ENCODE measurements at places on chromosomes 7 and 10. TPM values are rescaled to one million over a fixed set of nuclear protein-coding genes. Genes with fewer than 3 reads are reported as not detected.
A peak's percentile ranks its signal among the peaks of the same experiment; 100 is the strongest.

DNA sequence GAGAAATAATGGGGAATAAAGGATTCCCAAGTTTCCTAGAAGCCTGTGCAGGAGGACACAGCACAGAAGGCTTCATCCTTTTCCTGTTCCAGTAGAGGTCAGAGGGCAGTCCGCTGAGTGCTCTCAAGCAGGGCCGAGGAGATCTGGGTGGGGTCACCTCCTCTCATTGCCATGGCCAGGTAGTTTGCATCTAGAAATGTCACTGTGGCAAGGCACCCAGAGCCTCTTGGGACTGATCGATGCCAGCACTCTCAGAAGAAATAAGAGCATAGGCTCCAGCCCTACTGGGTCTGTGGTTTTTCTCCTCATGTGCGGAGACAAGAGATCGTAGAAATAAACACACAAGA, 7.9 kb downstream of the NUB1 start:
- no peak overlapping the region for H3K27ac ChIP-seq
- H3K4me1 ChIP-seq = peaks cover 8% of the 10 kb centered on the region
- no peak overlapping the region for H3K4me3 ChIP-seq
- H3K27me3 ChIP-seq = no peaks in the 10 kb centered on the region
- peaks cover 20% of the 10 kb centered on the region for H3K36me3 ChIP-seq
- no peak for DNase-seq

- H3K27me3 ChIP-seq = peaks cover 8% of the 10 kb centered on the region
- DNase-seq = no peak
- no peak overlapping the region for H3K4me3 ChIP-seq
- H3K36me3 ChIP-seq = no peaks in the 10 kb centered on the region
Measured at GRCh38 chr7:143484119-143484518, 6.4 kb downstream of the TAS2R41 start.

GRCh38 chr7:20393616-20394015, 62.9 kb downstream of the ITGB8 start:
- H3K36me3 ChIP-seq = no peaks in the 10 kb centered on the region
- H3K27ac ChIP-seq = no peak overlapping the region
- peaks cover 6% of the 10 kb centered on the region for H3K4me1 ChIP-seq
- DNase-seq = no peak

- H3K36me3 ChIP-seq = no peaks in the 10 kb centered on the region
- H3K4me3 ChIP-seq = no peak overlapping the region
- H3K4me1 ChIP-seq = peaks cover 27% of the 10 kb centered on the region
- no peak for DNase-seq
- H3K27me3 ChIP-seq = peaks cover 6% of the 10 kb centered on the region
Measured at GRCh38 chr7:44162785-44163395, 21.8 kb upstream of the MYL7 start.

- H3K4me1 ChIP-seq = no peaks in the 10 kb centered on the region
- no peak overlapping the region for H3K27ac ChIP-seq
- no peak overlapping the region for H3K4me3 ChIP-seq
- H3K27me3 ChIP-seq = peaks cover 17% of the 10 kb centered on the region
- no peaks in the 10 kb centered on the region for H3K36me3 ChIP-seq
Measured at GRCh38 chr10:126524526-126524925, 136.2 kb upstream of the ADAM12 start.

DNA sequence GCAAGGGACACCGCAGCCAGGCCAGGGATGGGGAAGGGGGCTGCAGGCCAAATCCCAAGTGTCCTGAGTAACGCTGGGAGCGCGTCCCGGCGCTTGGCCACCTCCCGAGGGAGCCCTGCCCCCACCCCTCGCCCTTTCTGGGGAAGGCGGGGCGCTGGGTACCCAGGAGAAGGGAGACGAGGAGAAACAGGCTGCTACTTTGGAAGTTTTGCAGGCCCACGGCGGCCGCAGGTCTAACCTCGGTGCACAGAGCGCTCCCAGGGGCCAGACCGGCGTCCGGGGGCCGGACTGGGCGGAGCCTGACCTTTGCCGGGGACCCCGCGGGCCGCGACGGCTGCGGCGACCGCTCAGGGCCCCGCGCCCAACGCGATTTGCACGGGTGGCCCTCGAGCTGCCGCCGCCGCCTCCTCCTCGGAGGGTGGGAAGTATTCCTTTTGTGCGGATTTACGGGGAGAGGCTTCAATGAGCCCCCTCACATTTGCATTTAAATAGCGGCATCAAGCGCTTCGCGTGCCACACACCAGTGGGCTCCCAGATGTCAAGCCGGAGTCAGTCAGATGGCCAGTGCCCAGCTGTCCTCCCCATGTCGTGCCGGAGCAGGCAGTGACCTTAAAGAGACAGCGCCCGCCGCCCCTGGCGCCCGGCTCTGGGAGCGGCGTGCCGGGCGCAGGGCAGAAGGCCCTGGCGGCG, 3.0 kb upstream of the EBF3 start:
- H3K36me3 ChIP-seq = no peaks in the 10 kb centered on the region
- no peak overlapping the region for H3K27ac ChIP-seq
- peaks cover 25% of the 10 kb centered on the region for H3K4me1 ChIP-seq
- no peak overlapping the region for H3K4me3 ChIP-seq
- no peak for DNase-seq

- no peaks in the 10 kb centered on the region for H3K36me3 ChIP-seq
- H3K4me1 ChIP-seq = no peaks in the 10 kb centered on the region
- no peak for DNase-seq
- H3K4me3 ChIP-seq = no peak overlapping the region
Measured at GRCh38 chr7:9776900-9777299, 1196.8 kb upstream of the PHF14 start.

- H3K27me3 ChIP-seq = no peaks in the 10 kb centered on the region
- DNase-seq = no peak
- H3K27ac ChIP-seq = no peak overlapping the region
- H3K4me3 ChIP-seq = no peak overlapping the region
Measured at GRCh38 chr7:40880581-40880980, 745.8 kb downstream of the SUGCT start.

GRCh38 chr7:45033931-45034290, 33.9 kb downstream of the CCM2 start:
- H3K4me3 ChIP-seq = no peak overlapping the region
- H3K36me3 ChIP-seq = peaks cover 7% of the 10 kb centered on the region
- no peaks in the 10 kb centered on the region for H3K27me3 ChIP-seq
- peak overlapping the region; percentile 86 for H3K27ac ChIP-seq

GRCh38 chr10:4509405-4509804, 316.6 kb upstream of the AKR1E2 start:
- no peak overlapping the region for H3K27ac ChIP-seq
- no peak for DNase-seq
- H3K4me3 ChIP-seq = no peak overlapping the region
- H3K36me3 ChIP-seq = no peaks in the 10 kb centered on the region
- no peaks in the 10 kb centered on the region for H3K27me3 ChIP-seq
- H3K4me1 ChIP-seq = peaks cover 24% of the 10 kb centered on the region

- no peak overlapping the region for H3K27ac ChIP-seq
- H3K27me3 ChIP-seq = peaks cover 21% of the 10 kb centered on the region
- no peaks in the 10 kb centered on the region for H3K4me1 ChIP-seq
- no peak overlapping the region for H3K4me3 ChIP-seq
- DNase-seq = peak; percentile 51
Measured at GRCh38 chr10:70982443-70982842, 94.1 kb upstream of the PCBD1 start.

DNA sequence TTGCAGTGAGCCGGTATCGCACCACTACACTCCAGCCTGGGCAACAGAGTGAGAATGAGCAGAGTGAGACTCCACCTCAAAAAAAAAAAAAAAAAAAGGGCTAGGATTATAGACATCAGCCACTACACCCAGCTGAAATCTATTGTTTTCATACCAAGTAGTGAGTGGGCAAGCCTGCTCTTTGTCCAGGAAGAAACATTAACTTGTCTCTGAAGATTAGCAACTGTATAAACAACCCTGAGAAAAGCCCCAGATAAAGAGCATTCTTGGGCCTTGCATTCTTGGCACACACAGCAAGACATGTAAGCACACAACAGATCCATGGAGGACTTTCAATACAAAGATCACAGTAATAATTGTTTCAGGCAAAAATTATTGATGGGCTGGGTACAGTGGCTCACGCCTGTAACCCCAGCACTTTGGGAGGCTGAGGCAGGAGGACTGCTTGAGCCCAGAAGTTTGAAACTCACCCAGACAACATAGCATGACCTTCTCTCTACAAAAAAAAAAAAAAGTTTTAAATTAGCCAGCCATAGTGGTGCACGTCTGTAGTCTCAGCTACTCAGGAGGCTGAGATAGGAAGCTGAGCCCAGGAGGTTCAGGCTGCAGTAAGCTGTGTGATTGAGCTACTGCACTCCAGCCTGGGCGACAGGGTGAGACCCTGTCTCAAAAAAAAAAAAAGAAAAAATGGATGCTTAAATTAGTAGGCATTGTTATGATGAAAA, 4.4 kb downstream of the PSPH start:
- DNase-seq = no peak
- H3K4me3 ChIP-seq = no peak overlapping the region
- peak overlapping the region; percentile 91 for H3K27ac ChIP-seq
- peaks cover 37% of the 10 kb centered on the region for H3K4me1 ChIP-seq

DNA sequence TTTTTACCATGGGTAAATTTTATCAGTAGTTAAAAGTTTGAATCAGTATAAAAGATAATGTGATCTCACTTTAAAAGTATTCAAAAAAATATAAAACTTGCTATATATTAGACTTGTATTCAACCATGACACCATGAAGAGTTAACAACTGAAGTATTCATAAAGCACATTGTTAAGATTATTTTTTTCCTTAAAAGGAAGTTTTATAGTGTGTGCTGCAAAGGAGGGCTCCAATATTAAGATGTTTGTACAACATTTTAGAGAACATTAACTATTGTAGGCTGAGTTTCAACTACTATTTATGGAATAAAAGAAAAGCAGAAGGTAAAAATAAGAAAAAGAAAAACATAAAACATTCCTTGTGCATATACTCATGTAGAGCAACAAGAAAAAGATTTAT, 24.5 kb upstream of the CUBN start:
- H3K27ac ChIP-seq = no peak overlapping the region
- no peak overlapping the region for H3K4me3 ChIP-seq
- H3K27me3 ChIP-seq = no peaks in the 10 kb centered on the region
- H3K36me3 ChIP-seq = peaks cover 4% of the 10 kb centered on the region
- no peak for DNase-seq

- no peak overlapping the region for H3K27ac ChIP-seq
- peaks cover 18% of the 10 kb centered on the region for H3K36me3 ChIP-seq
- H3K27me3 ChIP-seq = no peaks in the 10 kb centered on the region
- no peak overlapping the region for H3K4me3 ChIP-seq
- DNase-seq = no peak
- no peaks in the 10 kb centered on the region for H3K4me1 ChIP-seq
Measured at GRCh38 chr10:127102176-127102575, 94.2 kb downstream of the INSYN2A start.

DNA sequence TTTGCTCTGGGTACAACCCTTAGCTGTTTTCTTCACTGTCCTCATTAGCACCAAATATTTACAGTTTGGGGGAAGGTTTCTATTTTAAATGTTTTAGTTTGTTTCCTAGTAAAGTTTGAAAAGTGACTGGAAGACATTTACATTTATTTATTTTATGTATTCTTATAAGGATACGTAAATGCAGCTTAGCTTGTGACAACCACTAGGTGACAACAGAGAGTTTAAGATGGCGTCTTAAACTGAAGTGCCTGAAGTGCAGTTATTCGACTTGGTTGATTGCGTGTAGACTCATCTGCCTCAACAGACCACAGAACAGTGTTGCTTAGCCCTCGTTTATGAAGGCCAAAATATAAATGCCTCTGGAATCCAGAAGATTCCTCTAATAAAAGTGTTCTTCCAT, 378.2 kb upstream of the MYO3A start:
- no peaks in the 10 kb centered on the region for H3K36me3 ChIP-seq
- H3K27me3 ChIP-seq = peaks cover 7% of the 10 kb centered on the region
- no peak overlapping the region for H3K4me3 ChIP-seq
- no peak for DNase-seq
- H3K27ac ChIP-seq = no peak overlapping the region
- no peaks in the 10 kb centered on the region for H3K4me1 ChIP-seq

- no peak overlapping the region for H3K27ac ChIP-seq
- peaks cover 6% of the 10 kb centered on the region for H3K4me1 ChIP-seq
- H3K36me3 ChIP-seq = no peaks in the 10 kb centered on the region
Measured at GRCh38 chr10:104099269-104099668, 13.6 kb upstream of the COL17A1 start.

- H3K27me3 ChIP-seq = no peaks in the 10 kb centered on the region
- H3K36me3 ChIP-seq = no peaks in the 10 kb centered on the region
- peaks cover 52% of the 10 kb centered on the region for H3K4me1 ChIP-seq
- DNase-seq = no peak
- H3K4me3 ChIP-seq = no peak overlapping the region
- peak overlapping the region; percentile 52 for H3K27ac ChIP-seq
Measured at GRCh38 chr10:43863859-43864591, 215.3 kb upstream of the ZNF32 start.

DNA sequence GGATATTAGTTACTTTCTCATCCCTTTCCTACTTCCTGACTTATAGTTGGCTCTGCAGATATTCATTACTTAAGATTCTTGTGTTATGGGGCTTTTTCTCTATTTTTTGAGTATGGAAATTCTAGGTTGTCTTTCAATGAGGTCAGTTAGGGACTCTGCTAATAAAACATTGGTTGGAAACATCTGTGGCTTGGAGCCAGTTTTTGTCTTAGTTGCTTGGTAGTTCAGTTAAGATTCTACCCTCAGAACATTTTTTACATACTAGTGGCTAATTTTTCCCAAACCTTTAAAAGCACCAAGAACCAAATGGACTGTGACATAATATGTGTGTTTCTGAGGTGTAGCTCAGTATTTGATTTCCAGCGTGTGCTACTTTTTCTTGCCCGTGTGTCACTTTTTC, 305.6 kb upstream of the FZD1 start:
- DNase-seq = no peak
- H3K27me3 ChIP-seq = no peaks in the 10 kb centered on the region
- peaks cover 48% of the 10 kb centered on the region for H3K4me1 ChIP-seq
- peak overlapping the region; percentile 83 for H3K27ac ChIP-seq
- peak overlapping the region; percentile 33 for H3K4me3 ChIP-seq

GRCh38 chr7:67950321-67951083, 953.9 kb downstream of the TYW1 start:
- no peaks in the 10 kb centered on the region for H3K4me1 ChIP-seq
- no peak overlapping the region for H3K4me3 ChIP-seq
- DNase-seq = no peak
- H3K27ac ChIP-seq = no peak overlapping the region
- no peaks in the 10 kb centered on the region for H3K36me3 ChIP-seq

CYP2E1 gene
- total RNA-seq = 6.3 TPM

C10orf67 gene
- not detected for total RNA-seq

KIFBP gene
- total RNA-seq = 43.2 TPM

ANLN gene
- 33.2 TPM for total RNA-seq

PTPRZ1 gene
- 2.0 TPM for total RNA-seq

NDUFB8 gene
- 124 TPM for total RNA-seq

DNTT gene
- not detected for total RNA-seq
